ENCODE measurements at places on chromosomes 16 and 17. TPM values are rescaled to one million over a fixed set of nuclear protein-coding genes. Genes with fewer than 3 reads are reported as not detected.

DNA sequence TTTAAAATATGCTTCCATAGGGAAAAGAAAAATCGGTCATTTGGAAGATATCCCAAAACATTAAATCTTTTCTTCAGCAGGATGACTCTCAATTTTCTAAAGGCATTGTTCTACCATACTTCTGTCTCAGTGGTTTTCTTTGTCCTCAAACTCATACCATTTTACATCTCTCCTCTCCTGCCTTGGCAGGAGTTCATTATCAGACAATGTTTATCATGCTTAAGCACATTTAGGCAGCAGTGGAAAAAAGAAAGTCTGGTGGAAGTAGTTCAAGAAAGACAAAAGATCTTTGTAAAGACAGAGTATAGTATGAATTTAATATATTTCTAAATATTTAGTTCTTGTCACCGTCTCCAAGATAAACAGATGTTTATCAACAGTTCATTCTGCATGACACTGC, 68.2 kb downstream of the CDK12 start:
- DNase-seq, result no peak

DNA sequence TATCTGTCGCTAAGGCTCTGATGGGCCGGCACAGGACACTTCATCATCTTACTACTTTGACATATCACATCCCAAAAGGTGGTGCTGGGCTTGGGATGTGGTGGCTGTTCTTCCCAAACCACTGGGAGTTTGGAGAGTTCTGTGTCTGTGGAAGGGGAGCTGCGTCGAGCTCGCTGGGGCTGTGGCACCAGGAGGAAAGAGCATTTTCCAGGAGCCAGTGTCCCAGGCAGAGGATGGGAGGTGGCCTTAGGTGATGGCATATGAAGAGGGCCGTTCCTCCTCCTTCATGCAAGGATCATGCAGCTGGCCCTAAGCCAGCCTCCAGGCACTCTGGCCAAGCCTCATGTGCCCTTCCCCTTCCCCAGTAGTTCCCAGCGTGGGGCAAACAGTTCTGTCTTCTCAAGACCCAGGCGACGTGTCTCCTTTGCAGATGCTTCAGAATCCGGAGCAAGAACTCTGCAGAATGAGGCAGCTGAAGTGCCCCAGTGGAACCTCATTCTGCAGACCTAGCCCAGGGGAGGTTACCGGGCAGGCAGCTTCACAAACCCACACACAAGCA, 89.4 kb upstream of the TNRC6C start:
- DNase-seq, result peak; percentile 45

- DNase-seq, result no peak
Observed at GRCh38 chr16:82157534-82157812, 12.6 kb downstream of the MPHOSPH6 start.

- DNase-seq, result peak; percentile 73
Observed at GRCh38 chr17:76714822-76715495, 4.2 kb upstream of the MXRA7 start.

GRCh38 chr16:8113843-8114242, 476.5 kb downstream of the TMEM114 start:
- DNase-seq, result no peak

- DNase-seq, result no peak
Observed at GRCh38 chr16:337437-337836, 15.1 kb downstream of the AXIN1 start.

DNA sequence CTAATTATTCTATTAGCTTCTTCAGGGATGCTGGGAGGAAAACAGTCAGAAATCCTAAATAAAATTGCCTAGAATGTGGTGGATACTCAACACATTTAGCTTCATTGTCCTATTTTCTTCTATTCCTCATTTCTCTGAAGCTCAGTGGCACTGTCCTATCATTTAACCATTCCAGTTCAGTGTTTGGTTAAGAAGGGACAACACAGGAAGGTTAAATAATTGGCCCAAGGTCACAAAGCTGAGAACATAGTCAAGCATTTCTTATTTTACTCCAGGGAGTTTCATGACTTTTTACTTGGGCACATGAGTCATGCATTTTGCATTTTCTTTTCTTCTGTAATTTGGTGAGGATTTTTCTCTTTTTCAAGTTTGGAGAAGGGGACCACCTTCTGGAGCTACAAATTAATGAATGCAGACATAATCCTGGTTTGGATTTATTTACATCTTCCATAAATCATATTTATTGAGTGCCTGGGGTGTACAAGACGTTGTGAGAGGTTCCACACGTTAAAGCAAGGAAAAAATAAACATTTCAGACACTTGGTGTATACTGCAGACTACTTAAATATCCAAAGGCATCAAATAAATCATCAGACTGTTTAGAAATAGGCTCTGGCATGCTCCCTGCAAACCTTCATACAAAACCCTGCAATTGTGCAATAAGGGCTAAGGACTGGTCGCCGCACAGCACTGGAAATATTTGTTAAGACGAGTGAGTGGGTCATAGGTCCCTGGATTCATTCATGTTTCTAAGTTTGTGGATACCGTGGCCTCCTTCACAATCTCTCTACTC, 263.9 kb downstream of the MAF start:
- DNase-seq, result no peak

- DNase-seq, result peak; percentile 25
Observed at GRCh38 chr17:273981-274832, 78.4 kb downstream of the RPH3AL start.

GRCh38 chr16:68526143-68526781, 12.8 kb upstream of the ZFP90 start:
- no peak for DNase-seq

GRCh38 chr17:80361495-80362220, 53.3 kb upstream of the ENDOV start:
- DNase-seq, result no peak

DNA sequence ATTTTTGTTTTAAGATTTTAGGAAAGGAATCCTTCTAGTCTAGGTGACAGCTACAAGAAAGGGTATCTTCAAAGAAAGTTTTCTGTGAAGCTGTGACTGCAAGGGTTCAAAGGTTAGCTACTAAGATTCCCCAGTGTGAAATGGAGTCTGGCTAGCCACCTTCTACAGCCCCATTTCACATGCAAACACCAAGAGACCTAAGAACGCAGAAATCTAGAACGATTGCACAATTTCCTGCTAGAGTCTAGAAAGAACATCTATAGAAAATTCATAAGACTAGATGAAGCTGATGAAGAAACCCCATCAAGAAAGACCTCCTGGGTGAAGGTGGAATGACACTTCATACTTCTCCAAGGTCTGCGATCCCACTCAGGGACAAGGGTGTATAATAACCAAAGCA, 77.1 kb downstream of the STX8 start:
- no peak for DNase-seq

GRCh38 chr17:54882371-54882770, 18.3 kb upstream of the TOM1L1 start:
- DNase-seq, result no peak

- DNase-seq, result no peak
Observed at GRCh38 chr16:80148826-80149225, 392.0 kb upstream of the DYNLRB2 start.

GRCh38 chr17:56109836-56110235, 43.4 kb upstream of the ANKFN1 start:
- no peak for DNase-seq

- DNase-seq, result no peak
Observed at GRCh38 chr16:53884748-53885147, 180.8 kb downstream of the FTO start.

DNA sequence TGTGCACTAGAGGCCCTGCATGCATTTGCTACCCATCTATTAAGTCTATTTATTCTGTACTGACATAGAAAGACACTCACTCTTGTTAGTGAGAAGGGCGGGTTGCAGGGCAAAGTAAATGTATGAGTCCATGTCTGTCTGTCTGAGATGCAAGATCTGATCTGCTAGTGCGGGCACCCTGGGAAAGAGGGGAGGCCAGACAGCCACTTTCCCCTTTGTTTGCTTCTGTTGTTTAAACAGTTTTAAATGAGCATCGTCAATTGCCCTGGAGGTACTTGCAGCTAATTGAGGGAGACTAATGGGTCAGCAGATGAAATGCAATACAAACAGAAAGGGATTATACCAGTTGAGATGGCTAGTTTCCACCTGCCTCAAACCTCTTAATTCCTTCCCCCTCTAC, 24.9 kb downstream of the SCNN1G start:
- DNase-seq, result no peak

GRCh38 chr17:82835122-82835521, 4.7 kb downstream of the ZNF750 start:
- DNase-seq, result peak; percentile 47

DNA sequence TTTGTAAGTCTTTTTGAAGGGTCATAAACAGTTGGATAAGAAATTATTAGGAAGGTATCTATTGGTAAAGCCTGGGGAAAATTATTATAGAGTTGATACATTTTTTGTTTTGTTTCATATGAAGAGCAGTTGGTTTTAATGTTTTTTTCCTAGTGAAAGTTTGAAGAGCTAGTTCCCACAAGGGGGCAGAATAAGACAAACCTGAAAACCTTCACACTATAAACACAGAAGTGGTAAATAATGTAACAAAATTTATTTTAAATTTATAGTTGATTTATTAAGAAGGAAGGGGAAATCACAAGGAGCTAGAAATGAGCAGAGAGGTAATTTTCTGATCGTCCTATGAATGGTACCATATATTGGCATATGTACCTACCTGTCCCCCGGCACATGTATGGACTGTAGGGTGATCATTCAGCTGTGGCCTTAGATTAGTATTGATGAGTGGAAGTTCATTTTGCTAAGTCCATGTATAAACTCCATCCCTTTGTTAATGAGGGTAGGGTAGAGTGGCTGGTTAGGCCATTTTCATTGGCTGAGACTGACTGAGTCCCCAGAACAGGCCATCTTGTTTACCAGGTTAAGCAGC, 116.3 kb downstream of the TANC2 start:
- no peak for DNase-seq

GRCh38 chr16:11107780-11108465, 148.1 kb downstream of the SOCS1 start:
- no peak for DNase-seq

- DNase-seq, result no peak
Observed at GRCh38 chr16:87856791-87857228, 12.5 kb downstream of the SLC7A5 start.

The CD7 gene
- total RNA-seq, result 7.1 TPM

The SECTM1 gene
- 44.5 TPM for total RNA-seq

The AP1G1 gene
- total RNA-seq, result 78.9 TPM

The CLEC3A gene
- total RNA-seq, result not detected

The CLEC10A gene
- 7.7 TPM for total RNA-seq

The ENPP7 gene
- total RNA-seq, result 0.18 TPM

The ABCC11 gene
- not detected for total RNA-seq

The CORO6 gene
- total RNA-seq, result 6.6 TPM

The ARHGDIA gene
- total RNA-seq, result 331 TPM

The ARL5C gene
- total RNA-seq, result not detected

Measured in lower lobe of right lung (tissue), 2 donors.